ENCODE measurements at places on chromosomes 5 and 9.

- DNase-seq: no peak
Observed at GRCh38 chr5:135996611-135997010, 32.2 kb upstream of the TGFBI start.

DNA sequence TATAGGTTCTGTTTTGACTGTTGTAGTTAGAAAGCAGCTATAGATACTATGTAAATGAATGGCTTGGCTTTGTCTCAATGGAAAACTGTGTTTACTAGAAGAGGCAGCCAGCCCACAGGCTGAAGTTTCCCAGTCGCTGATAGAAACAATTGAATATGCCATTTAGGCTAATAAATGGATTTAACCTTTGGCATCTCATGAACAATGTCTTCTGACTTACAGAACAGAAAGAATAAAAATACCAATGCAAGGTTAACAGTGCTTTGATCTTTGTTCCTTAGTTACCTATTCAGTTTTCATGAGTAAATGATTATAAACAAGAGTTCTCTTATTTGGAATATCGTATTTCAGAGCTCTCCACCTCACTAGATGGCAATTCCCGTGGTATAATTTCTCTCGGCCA, 120.6 kb downstream of the PAM start:
- no peak for DNase-seq

DNA sequence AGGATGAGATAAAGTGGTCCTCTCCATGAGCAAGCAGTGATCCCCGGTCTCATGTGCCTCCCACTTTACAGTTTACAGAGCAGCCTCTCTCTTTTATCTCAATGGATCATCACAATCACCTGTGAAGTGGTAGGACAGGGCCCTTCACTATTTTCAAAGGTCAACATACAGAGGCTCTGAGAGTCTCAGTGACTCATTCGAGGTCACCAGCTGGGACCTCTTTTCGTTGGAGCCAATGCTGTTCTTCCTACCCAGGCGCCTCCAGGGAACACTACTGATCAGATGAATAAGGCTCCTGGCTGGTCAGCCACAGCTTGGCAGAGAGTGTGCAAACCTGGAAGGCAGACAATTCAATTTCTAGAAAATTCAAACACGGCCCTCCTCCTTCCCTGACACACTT, 16.6 kb downstream of the GGTA1 start:
- no peak for DNase-seq

GRCh38 chr5:63820577-63820976, 141.7 kb downstream of the HTR1A start:
- DNase-seq: no peak

GRCh38 chr9:90853945-90854344, 52.3 kb downstream of the SYK start:
- DNase-seq: no peak

DNA sequence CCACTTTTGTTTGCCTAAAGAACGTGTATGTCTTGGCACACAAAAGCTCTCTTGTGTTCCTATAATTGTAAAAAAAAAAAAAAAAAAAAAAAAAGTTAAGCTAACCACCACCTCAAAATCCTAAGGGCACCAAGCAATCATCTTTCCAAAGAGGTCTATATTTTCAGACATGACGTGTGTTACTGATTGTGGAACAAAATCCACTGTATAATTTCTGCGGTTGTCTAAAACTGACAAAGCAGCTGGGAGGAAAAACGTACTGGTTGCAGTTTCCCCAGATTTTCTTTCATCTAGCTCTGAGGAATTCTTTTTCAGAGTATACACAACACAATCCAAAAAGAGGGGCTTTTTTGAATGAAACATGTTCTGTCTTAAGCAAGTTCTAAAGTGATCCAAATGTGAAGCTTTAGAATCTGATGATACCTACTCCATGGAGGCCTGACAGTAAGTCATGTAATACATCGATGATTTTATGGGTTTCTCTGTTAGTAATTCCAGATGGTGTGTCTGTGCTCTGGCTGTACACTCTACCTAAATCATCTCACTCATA, 375.6 kb upstream of the NUDT12 start:
- DNase-seq: no peak

- DNase-seq: no peak
Observed at GRCh38 chr9:82038897-82039296, 50.3 kb downstream of the SPATA31D1 start.

GRCh38 chr5:167814828-167815227, 476.6 kb upstream of the WWC1 start:
- DNase-seq: no peak

DNA sequence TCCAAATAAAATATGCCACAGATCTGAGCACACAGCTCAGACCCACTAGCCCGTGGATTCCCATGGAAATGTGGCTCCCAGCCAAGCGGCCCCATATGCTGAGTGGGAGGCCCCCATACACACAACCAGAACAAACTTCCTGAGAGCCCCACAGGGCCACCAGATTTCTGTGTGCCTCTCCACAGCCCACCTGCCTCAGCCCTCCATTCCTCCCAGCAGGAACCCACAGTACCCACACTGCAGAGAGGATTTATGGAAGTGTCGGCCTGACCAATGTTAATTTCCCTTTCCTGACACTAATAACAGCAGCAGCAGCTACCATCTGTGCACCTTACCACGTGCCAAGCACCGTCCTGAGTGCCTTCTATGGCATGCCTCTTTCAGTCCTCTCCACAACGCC, 99.3 kb upstream of the SPOCK1 start:
- no peak for DNase-seq

DNA sequence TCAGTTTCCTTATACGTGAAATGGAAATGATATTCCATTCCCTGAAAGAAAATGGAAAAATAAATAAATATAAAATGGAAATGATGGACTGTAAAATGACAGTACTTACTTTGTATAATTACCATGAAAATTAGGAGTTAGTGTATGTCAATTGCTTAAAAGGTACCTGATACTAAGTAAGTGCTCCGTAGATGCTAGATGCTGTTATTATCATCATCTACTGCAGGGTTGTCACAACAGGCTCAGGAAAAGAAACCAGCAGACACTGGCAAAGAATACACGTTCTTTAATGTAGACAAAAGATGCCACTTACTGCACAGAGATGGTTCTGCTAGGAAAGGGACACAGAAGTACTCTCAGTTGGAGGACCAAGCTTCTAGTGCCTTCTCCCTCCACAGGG, 64.0 kb upstream of the KCNN2 start:
- no peak for DNase-seq

DNA sequence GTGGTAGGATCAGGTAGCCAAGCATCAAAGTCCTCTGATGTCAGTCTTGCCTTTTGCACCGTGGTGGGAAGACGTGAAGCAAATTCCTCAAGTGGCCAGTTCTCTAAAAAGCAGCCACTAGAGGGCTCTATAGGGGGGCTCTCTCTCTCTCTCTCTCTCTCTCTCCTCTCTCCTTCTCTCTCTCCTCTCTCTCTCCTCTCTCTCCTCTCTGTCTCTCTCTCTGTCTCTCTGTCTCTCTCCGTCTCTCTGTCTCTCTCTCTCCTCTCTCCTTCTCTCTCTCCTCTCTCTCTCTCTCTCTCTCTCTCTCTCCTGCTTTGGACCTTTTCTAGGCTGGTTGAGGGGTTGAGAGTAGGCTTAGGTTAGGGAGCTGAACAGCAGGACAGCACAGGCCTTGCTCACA, 13.9 kb upstream of the OSMR start:
- no peak for DNase-seq

GRCh38 chr9:35882996-35883395, 12.8 kb upstream of the OR13J1 start:
- no peak for DNase-seq

DNA sequence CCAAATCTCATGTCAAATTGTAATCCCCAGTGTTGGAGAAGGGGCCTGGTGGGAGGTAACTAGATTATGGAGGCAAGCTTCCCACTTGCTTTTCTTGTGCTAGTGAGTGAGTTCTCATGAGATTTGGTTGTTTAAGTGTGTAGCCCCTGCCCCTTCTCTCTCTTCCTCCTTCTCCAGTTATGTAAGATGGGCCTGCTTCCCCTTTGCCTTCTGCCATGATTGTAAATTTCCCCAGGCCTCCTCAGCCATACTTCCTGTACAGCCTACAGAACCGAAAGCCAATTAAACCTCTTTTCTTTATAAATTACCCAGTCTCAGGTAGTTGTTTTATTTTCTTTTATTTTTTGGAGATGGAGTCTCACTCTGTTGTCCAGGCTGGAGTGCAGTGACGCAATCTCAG, 18.2 kb upstream of the TXNDC8 start:
- DNase-seq: no peak

DNA sequence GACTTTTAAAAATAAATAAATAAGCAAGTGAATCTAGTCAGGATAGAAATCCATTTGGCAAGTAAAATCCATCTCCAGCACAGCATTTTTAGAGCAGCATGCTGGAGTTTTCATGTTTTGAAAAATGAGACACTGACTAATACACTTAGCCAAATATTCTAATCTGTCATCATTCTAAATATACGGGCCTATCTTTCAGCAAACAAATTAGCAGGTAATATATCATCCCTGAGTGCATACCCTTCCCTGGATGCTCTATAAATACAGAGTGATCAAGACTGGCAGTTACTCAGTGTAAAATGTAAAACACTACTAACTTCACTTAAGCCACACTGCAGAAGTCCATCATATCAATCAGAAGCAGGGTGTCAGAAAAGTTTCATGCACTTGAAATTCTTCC, 58.4 kb downstream of the MLLT3 start:
- DNase-seq: no peak

GRCh38 chr9:89743216-89743572, 138.4 kb downstream of the GADD45G start:
- peak; percentile 68 for DNase-seq

- peak; percentile 12 for DNase-seq
Observed at GRCh38 chr5:136054142-136055019, 25.6 kb downstream of the TGFBI start.

DNA sequence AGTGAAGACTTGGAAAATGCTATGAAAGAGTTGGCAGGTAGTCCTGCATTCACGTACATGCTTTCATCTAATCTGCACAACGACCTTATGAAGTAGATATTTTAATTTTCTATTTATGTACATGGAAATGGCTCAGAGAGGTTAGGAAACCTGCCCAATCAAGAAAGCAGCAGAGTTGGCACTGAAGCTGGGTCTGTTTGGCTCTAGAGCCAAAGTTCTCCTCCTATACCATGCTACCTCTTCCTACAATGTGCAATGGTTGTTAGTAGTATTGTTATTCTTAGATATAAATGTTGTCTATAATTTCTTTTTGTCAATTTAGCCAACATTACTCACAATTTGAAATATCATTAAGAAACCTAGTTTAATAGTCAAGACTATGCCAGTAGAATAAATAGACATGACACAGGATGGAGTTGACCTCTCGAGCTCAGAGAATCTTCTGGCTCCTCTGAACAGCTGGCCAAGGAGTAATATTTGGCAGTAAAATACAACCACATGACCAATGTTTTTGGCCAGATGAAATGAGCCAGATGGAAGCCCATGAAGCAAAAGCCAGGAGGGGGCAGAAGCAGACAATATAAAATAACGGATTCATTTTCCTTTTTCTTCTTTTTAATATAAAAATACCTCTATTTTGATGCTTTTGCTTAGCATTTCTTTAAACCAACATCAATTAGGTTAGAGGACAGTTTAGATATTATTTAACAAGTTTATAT, 542.3 kb downstream of the PDE4D start:
- no peak for DNase-seq

GRCh38 chr9:19255821-19256220, 25.3 kb downstream of the DENND4C start:
- DNase-seq: no peak

DNA sequence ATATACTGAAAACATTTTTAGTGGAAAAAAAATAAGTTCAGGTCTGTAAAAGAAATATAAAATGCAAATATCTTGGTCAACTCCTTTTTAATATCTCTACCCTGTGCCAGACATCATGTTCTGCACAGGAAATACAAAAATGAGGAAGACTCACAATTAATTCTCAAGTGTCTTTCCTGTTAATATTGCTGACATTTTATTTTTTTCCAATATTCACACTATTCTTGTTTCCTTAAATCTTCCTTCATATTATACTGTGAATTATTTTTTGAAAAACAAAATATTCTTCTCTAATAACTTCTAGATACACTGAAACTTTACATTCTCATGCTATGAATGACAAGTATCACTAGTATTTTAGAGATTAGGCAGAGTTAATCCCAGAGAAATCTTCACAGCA, 334.7 kb upstream of the FTMT start:
- no peak for DNase-seq

DNA sequence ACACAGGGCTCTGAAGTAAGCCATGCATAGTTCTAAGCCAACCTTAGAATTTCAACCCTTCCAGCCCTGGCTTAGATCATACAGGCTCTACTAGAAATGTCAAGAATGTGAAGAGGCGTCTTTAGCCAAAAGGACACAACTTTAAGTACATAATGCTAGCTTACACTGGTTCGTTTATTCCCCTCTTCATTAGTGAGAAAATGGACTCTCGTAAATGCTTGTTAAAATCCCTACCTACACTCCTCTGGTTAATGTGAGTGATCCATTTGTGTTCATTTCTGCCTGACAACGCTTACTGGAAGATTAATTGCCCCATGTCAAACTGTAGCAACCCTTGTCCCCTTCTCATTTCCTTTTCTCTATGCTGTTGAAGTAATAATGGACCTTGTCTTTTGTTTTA, 149.3 kb upstream of the POU5F2 start:
- DNase-seq: no peak

DNA sequence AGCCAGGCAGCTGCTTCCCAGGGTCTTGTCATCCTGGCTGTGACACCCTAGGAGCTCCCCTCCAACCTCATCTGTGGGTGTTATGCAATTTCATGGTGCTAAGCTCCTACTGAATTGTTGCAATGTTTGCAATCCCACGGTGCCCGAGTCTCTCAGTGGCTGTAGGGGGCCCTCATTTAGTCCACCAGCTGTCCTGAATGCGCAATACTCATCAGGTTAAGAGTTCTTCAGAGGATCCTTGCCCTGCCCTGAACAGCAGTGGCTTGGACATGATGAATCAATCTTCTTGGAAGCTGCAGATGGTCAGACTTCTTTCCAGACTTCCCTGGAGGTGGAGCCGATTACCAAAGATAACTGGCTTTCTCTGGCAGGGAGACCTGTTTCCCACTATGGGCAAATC, 584.1 kb downstream of the CCDC171 start:
- no peak for DNase-seq

DNA sequence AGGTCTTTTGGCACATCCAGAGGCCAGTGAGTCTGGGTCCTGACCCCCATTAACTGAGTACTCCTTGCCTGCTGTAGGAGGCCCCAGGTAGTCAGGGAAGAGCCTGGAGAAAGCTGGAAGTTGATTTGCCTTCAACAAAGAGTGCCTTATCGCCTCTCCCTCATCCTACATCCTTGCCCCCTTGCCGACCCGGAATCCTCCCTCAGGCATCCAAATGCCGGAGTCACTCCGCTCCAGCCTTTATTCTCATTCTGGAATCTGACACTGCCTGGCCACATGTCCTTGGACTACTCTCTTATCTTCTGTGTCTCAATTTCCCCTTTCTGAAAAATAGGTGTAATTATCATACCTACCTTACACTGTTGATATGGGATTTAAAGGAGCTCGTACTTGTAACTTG, 39.1 kb upstream of the KLF4 start:
- no peak for DNase-seq

Measured in activated effector memory CD4-positive, alpha-beta T cell treated with anti-CD3 and anti-CD28 coated beads, Interleukin-2, amount 50 U/mL, for 16 hours (primary cell).